Renal cortex interstitium (tissue), 15 donors: ENCODE measurements at places on chromosomes 7 and 10. TPM values are rescaled to one million over a fixed set of nuclear protein-coding genes. Genes with fewer than 3 reads are reported as not detected.

VPS37D gene
- polyA plus RNA-seq: 9.6 TPM

CTTNBP2 gene
- polyA plus RNA-seq: 29.6 TPM

DNA sequence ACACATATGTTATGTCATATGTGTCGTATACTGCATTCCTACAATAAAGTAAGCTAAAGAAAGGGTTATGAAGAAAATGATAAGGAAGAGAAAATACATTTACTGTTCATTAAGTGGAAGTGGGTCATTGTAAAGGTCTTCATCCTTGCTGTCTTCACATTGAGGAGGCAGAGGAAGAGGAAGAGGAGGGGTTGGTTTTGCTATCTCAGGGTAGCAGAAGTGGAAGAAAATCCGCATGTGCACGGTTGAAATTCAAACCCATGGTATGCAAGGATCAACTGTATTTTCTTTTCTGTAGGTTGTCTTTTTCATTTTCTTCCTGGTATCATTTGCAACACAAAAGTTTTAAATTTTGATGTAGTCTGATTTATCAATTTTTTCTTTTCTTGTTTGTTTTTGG is 6.3 kb downstream of the PLEKHA8 start:
- DNase-seq: no peak

DNA sequence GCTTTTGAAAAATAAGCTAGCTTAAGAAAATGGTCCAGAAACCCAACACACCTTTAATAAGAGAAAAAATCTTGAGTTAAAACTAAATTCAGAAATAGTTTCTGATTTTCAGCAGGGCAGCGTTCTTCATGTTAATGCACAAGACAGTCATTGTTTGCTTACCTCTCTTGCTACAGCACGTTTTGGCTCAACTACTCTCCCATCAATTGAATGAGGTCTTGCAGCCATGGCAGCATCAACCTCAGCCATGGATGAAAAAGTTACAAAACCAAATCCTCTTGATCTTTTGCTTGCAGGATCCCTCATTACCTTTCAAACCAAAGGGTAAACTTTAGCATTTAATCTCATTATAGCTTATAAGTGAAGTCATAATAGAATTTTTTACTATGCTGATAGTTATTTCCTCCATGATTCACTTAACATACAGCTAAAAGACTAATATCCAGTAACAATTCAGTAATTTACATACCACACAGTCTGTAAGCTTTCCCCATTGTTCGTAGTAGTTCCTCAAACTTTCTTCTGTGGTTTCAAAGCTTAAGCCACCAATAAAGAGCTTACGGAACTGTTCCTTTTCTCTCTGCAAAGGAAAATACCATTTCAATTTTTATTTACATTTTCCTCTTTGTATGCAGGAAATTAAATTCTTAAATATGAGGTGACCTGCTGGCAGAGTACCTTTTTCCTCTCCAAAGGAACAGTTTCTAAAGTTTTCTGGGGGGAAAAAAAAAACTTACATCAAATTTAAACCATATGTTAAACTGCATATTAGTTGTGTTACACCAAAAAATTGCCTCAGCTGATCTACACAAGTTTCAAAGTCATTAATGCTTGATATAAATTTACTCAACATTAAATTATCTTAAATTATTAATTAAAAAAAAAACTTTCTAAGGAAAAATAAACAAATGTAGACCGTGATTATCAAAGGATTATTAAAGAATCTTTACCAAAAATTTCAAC is 3.1 kb downstream of the HNRNPA2B1 start:
- no peak for DNase-seq

DNA sequence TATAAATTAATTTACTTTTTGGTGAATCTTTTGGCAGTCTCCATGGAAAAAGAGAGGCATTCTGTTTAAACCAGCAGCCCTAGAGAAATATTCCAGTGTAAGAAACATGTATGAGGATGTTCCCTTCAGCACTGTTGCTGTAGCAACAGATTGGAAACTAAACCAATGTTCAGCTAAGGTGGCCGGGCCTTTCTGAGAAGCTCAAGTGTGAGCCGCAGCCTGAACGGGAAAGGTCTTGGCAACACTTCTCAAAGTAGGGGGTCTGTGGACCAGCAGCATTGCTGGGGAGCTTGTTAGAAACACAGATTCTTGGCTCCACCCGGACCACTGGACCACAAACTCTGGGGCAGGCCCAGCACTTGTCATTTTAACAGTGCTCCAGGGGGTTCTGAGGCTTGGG is 36.2 kb downstream of the RAMP3 start:
- DNase-seq: no peak

GRCh38 chr7:49127359-49127913 is 203.1 kb downstream of the CDC14C start:
- no peak for DNase-seq

- DNase-seq: no peak
Observed at GRCh38 chr10:128714644-128715415, 588.6 kb upstream of the MKI67 start.
